ENCODE measurements at places on chromosomes 13 and 19.

- DNase-seq: no peak
Observed at GRCh38 chr13:44212633-44213396, 160.8 kb upstream of the SERP2 start.

- DNase-seq: no peak
Observed at GRCh38 chr19:51921949-51922348, 5.3 kb upstream of the ZNF613 start.

DNA sequence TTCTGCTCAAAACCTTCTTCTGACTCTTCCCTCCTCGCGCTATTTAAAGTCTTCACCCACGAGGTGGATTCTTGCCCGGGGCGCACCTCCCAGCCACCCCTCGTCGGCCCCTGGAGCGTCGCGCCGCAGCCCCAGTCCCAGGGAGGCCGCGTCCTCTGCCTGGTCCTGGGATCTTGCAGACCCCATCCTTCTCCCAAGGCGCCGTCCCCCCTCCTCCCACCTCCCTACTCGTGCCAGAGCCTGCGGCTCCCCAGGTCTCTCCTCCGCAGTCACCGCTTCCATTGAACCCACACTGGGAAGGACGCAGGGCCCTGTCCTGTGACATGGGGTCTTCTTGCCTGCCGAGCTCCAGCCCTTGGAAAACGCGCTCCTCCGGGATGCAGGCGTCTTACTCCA lies 486 bp downstream of the ZNF808 start:
- DNase-seq: no peak

GRCh38 chr13:113029487-113030258 lies 60.7 kb downstream of the MCF2L start:
- DNase-seq: peak; percentile 24

- no peak for DNase-seq
Observed at GRCh38 chr13:93559718-93560117, 333.1 kb downstream of the GPC6 start.

GRCh38 chr19:48118131-48118517 lies 7.5 kb upstream of the PLA2G4C start:
- DNase-seq: no peak

DNA sequence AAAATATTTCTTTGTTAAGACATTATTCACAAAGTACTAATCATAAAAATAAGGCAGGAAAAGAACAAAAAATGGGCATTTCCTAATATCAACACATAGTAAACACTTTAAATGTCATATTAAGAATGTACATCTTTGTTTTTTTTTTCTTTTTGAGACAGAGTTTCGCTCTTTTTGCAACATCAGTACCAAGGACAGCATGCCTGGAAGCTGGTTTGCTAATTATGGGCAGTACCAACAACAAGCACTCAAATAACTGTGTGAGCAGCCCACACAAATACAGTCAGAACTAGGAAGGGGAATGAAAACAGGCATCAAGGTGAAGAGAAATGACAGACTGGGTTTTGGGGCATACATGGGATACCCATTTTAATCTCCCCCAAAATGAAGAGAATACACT lies 788.0 kb upstream of the SLITRK1 start:
- DNase-seq: no peak

- DNase-seq: no peak
Observed at GRCh38 chr19:19418555-19419260, 13.2 kb downstream of the GATAD2A start.

DNA sequence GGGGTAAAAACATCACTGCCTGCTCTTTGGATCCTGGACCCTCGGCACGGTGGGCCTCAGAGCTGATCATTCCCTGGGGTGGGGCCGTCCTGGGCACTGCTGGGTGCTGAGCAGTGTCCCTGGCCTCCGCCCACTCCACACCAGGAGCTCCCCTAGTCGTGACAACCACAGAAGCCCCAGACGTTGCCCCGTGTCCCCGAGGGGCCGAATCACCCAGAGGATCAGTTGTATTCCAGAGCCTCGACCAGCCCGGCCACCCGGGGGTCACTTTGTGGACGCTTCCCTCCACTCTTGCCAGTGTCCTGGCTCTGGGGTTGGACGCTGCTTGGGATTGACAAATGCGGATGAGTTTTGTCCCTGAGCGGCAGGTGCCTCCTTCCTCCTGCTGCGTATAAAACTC lies 10.2 kb downstream of the C2CD4C start:
- DNase-seq: no peak

- no peak for DNase-seq
Observed at GRCh38 chr13:44373601-44374347, at the start of gene SERP2. Gene SERP2, plus strand, starts transcription at chr13:44373824. Its CDS starts 202 bp downstream, at chr13:44374026.

GRCh38 chr19:50897191-50897607 lies 14.0 kb downstream of the KLK4 start:
- no peak for DNase-seq

GRCh38 chr19:44553478-44554171 lies 24.1 kb upstream of the CEACAM20 start:
- DNase-seq: no peak

GRCh38 chr19:6378486-6378885 lies 2.8 kb upstream of the PSPN start:
- no peak for DNase-seq

DNA sequence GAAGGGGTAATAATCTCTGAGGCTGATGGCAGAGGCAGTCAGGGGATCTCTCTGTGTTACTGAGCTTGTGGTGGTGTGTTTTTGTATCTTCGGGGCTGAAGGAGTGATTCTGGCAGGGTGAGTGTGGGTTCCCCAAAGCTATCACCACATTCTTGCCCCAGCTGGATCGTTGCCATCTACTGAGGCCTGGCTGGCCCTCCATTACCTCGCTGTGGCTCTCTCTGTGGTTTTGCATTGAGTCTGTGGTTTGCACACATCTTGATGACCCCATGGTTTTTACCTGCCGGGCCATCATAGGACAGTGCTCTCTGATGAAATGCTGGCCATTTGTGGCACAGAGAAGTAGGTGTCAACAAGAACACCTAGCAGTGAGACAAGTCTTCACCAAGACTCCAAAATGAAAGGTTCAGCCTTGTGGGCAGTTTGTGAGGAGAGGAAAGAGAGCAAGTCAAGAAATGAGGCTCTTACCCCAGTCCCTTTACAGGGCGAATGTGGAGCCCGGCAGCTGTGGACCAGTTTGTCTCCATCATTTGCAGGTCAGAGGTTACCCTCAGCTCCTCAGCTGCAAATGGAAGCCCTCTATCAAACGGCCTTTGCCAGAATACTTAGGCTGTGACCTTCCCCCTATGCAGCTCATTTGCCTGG lies 69.0 kb upstream of the NPAS1 start:
- no peak for DNase-seq

DNA sequence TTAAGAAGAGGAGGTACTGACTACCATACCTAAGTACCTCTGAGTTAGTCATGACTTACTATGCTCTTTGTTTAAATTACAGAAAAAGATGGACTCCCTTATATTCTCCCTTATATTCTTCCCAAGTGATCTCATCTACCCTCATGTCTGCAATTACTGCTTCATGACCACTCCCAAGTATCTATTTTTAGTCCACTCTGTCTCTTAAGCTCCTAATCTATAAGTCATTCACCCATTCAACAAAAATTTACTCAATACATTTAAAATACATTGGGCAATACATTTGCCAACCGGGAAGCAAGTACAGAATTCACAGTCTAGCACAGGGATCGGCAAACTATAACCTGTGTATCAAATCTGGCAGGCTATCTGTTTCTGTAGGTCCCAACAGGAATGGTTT lies 42.6 kb downstream of the KPNA3 start:
- no peak for DNase-seq

GRCh38 chr13:36108342-36108741 lies 22.8 kb downstream of the DCLK1 start:
- DNase-seq: no peak

DNA sequence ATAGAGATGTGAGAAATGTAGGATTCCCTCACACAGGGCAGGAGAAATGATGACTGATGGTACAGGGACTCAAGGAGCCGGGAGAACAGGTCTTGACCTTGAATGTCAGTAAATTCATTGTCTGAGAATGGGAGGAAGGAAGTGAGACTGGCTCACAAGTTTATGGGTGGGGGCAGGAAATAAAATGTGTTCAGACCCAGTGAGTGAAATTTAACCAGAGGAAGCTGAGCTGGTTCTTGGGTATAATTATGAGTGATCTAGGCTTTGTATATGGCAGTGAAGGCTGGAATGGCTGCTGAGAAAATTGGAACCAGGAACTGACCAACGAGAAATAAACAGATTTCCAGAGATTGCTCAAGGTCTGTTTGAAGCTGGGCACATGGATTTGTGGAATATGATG lies 6.3 kb upstream of the IGSF23 start:
- DNase-seq: no peak

DNA sequence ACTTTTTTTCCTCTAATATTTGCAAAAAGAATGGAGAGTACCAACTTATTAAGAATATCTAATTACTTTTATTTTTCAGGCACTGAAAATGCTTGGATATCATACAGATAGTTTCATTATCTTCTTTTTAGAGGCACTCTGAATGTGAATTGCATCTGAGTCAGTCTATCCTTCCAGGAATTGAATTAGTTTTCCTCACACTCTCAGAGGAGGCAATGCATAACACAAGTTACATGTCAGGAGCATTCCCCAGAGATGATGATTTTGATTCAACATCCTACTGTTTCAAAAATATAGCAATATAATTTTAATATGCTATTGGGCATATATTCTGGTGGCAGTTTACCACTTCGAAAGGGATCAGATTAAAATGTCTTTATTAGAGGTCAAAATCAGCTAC lies 1315.4 kb downstream of the PCDH9 start:
- no peak for DNase-seq

DNA sequence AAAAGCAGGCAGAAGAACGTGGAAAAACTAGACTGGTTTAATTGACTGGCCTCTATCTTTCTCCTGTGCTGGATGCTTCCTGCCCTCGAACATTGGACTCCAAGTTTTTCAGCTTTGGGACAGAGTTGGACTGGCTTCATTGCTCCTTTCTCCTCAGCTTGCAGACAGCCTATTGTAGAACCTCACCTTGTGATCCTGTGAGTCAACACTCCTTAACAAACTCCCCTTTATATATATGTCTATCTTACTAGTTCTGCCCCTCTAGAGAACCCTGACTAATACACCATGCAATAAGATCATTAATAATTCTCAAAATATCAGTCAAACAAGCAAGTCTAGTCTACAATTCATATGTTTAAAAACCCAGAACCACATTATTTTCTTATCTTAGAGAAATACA lies 662.4 kb downstream of the TBC1D4 start:
- DNase-seq: no peak

DNA sequence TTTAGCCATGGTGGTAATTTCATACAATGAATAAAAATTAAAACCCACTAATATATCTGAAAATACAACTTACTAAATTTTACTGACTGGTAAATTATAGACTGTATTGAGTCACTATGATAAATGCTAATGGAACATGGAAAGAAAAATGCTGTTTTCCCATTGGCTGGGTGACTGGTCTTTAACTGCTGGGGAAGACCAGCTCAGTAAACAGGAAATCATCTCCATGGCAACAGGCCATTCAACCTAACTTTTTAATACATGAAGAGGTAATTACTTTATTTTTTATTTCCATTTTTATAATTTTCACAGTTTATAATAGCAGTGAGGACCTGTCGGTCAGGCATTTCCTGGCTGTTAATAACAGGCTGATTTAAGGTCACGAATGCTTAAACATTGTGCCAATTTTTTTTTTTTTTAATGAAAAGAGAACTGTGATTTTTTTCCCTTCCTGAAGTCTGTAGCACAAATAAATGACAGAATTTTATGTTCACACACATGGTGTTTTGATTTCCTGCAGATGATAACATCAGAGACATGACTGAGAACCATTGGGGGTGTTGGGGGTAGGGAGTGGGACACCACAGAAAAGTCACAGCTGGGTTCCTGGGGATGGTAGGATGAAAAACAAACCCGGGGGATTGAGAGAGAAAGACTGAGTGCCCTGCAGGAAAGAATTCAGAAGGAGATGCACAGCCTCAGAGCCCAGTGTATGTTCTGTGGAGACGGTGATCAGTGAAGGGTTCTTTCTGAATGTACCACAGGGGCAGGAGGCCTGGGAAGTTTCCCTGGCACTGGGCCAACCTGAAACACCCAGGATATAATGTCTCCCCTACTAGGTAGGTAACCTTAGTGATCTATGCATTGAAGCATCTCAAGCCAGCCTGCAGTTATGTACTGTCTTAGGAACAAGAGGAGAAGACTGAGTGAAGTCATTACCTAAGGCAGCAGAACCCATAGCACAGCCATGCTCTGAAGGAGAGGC lies 297.1 kb downstream of the COG6 start:
- no peak for DNase-seq

- no peak for DNase-seq
Observed at GRCh38 chr13:95678967-95679366, 2.0 kb downstream of the DNAJC3 start.

DNA sequence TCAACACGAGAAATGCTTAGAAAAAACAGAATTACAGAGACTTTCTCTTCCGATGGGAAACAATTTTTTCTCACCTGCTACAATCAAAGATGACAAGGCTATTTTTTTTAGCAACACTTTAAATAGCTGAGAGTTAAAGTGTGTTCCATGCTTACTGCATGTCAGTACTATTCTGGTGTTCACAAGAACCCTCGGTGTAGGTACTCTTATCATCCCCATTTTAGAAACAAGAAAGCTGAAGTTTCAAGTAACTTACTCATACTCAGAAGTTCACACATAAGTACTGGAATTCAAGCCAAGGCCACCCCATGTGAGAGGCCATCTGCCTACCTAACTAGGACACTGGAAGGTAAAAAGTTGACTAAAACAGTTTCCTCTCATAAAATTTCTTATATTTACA lies 9.0 kb upstream of the TNFRSF19 start:
- no peak for DNase-seq

GRCh38 chr13:113654591-113655345 lies 3.2 kb downstream of the ATP4B start:
- DNase-seq: no peak

GRCh38 chr19:8608941-8609278 lies 1.6 kb downstream of the ADAMTS10 start:
- DNase-seq: no peak

DNA sequence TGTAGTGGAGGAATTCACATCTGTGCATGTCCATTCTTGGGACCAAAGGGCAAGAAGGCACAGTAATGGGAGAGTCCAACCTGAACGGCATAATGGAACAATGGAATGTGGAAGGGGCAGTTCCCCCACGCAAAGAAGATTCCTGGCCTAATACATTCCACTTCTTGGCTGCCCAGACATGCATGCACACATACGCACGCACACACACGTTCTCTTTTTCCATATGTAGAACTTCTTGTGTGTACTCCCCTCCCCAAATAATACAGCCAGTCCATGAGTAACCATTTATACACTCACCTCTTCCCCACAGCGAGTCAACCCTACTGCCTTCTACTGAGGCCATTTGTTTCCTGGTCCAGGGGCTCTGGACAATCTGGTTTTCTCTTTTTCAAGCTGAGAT lies 6.0 kb upstream of the STK24 start:
- no peak for DNase-seq

GRCh38 chr13:89852570-89852969 lies 1494.9 kb upstream of the MIR17HG start:
- no peak for DNase-seq

DNA sequence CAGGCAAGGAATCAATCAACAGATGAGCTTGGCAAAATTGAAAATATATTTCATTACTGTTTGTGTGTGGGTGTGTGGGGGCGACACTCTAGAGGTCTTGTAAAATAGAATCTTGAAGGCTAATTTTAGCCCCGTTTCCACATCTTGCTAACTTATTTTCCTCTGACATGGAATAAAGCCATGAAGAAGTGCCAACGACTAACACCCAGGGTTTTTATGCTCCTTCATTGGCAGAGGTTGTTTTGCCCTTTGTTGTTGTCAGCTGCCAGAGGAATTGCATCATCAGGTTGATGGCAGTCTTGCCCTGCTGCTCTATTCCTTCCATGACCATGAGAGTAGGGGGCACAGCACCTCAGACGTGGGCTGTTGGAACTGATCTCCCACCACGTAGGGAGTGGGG lies 30.6 kb upstream of the FAM216B start:
- no peak for DNase-seq
